ENCODE measurements at places on chromosomes 6 and 20.

- H3K36me3 ChIP-seq, result no peaks in the 10 kb centered on the region
- H3K4me3 ChIP-seq, result no peak overlapping the region
- H3K27ac ChIP-seq, result no peak overlapping the region
- H3K4me1 ChIP-seq, result peaks cover 16% of the 10 kb centered on the region
Measured at GRCh38 chr20:62554898-62555641, 79.3 kb upstream of the GATA5 start.

DNA sequence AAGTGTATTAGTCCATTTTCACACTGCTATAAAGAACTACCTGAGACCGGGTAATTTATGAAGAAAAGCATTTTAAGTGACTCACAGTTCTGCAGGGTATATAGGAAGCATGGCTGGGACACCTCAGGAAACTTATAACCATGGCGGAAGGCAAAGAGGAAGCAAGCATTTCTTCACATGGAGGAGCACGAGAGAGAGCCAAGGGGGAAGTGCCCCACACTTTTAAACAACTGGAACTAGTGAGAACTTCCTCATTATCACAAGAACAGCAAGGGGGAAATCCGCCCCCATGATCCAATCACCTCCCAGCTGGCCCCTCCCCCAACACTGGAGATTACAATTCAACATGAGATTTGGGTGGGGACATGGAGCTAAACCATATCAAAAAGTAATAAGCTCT is 28.3 kb upstream of the B3GAT2 start:
- no peaks in the 10 kb centered on the region for H3K4me1 ChIP-seq
- H3K4me3 ChIP-seq, result no peak overlapping the region
- no peak for DNase-seq
- H3K27me3 ChIP-seq, result no peaks in the 10 kb centered on the region
- no peak overlapping the region for H3K27ac ChIP-seq
- H3K36me3 ChIP-seq, result no peaks in the 10 kb centered on the region

DNA sequence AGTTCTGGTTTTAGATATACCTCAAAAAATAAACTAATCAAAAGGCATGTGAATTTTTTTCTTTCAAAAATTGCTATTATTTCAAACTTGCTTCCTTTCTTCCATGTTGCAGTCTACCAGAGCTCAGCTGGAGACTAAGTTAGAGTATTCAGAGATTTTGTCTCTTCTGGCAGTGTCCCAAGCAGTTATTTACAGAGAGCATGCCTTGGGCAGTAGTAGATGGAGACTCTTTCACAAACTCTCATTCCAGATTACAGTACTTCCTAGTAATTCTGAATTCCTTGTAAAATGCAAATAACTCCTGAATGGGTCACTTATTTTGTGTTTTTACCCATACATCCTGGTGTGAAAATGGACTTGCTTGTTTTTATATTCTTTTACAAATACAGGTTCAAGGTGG is 703.4 kb downstream of the EPHA7 start:
- no peaks in the 10 kb centered on the region for H3K4me1 ChIP-seq
- no peaks in the 10 kb centered on the region for H3K27me3 ChIP-seq
- no peak overlapping the region for H3K4me3 ChIP-seq
- no peak overlapping the region for H3K27ac ChIP-seq
- H3K36me3 ChIP-seq, result no peaks in the 10 kb centered on the region

DNA sequence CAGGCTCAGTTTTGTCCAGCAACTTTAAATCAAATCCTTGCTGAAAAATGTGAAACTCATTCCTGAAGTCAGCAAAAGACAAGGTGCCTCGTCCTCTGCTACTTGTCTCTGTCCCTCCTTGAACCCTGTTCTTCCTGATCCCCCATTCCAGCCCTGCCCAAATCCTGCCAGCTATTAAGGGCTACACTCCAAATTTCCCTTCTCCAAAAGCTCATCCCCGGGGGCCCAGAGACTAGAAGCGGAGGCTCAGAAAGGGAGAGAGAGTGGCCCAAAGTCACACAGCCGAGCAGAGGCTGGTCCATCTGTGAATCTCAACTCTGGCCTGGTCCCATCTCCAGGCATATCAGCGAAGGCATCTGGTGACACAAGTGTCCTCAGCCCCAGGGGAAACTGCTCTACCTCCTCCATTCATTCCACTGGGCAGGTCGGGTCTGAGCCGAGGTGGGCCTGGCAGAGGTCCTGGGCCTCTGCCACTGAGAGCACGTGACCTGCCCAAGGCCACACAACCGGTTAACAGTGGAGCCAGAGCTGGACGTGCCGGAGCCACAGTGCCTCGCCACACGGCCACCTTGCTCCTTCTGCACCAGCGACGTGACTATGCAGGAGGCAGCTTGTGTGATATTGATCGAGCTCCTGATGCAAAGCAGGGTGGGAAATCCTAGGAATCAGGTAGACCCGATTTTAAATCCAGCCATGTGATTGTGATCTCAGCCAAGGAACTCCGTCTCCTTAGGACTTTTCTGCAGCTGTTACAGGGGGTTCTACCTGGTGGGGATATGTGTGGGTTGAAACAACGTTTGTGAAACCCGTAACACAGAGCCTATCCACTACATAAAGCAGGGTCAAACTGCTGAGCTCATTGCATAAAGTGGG is 28.6 kb downstream of the NOL4L start:
- H3K4me1 ChIP-seq, result no peaks in the 10 kb centered on the region
- no peak for DNase-seq
- H3K4me3 ChIP-seq, result no peak overlapping the region

GRCh38 chr20:62412194-62413024 is 5.3 kb upstream of the CABLES2 start:
- no peak overlapping the region for H3K4me3 ChIP-seq
- H3K36me3 ChIP-seq, result no peaks in the 10 kb centered on the region
- H3K27me3 ChIP-seq, result no peaks in the 10 kb centered on the region
- DNase-seq, result no peak

DNA sequence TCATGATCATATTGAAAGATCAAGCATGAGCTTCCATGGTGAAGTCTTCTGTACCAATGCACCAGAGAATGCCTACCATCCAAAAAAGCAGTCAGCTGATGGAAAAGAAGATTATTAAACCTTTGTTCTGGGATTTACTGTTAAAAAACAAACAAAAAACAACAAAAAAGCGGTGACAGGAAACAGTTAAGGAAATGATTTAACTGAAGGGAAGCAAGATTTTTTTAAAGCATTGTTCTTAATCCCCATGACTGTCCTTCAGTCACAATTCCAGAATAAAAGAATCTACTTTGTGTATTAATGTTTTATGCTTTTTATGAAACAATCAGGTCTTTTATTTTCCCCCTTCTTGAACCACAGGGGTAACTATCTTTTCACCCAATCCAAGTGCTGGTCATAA is 23.9 kb downstream of the FAM162B start:
- no peaks in the 10 kb centered on the region for H3K27me3 ChIP-seq
- H3K27ac ChIP-seq, result no peak overlapping the region
- no peaks in the 10 kb centered on the region for H3K36me3 ChIP-seq
- no peak overlapping the region for H3K4me3 ChIP-seq
- H3K4me1 ChIP-seq, result no peaks in the 10 kb centered on the region
- no peak for DNase-seq

- H3K27me3 ChIP-seq, result no peaks in the 10 kb centered on the region
- H3K4me1 ChIP-seq, result peaks cover 17% of the 10 kb centered on the region
- no peak overlapping the region for H3K4me3 ChIP-seq
- no peak for DNase-seq
Measured at GRCh38 chr6:14452567-14453527, 335.3 kb downstream of the CD83 start.

DNA sequence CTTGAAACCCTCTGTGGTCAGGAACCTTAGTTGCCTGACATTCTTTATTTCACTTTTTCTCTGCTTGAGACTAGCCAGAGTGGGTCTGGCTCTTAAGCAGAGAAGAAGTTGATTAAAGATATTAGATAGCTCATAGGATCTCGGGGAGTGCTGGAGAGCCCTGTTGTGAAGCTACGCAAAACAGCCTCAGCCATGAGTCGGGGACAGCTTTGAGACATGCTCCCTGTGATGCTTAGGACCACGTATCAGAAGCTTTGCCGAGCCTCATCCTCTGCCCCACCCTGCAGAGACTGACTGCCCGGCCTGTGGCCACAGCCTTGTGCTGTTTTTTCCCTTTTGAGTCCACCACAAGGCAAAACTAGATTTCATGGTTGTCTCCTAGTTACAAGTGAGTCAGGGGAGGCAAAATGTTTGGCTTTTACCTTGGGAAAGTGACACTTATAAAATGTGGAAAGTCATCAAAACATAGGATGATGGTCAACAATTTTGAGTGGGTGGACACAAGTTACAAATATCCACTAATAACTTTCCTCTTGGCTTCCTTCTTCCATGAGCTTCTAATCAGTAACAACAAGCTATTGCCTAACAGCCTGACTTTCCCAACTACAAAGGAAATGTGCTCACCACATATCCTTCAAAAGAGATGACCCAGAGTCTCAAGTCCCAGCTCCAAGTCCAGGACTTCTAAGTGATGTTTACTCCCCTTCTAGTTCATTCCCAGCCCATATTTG is 108.4 kb downstream of the JAG1 start:
- no peaks in the 10 kb centered on the region for H3K36me3 ChIP-seq
- H3K27ac ChIP-seq, result peak overlapping the region; percentile 35
- no peaks in the 10 kb centered on the region for H3K4me1 ChIP-seq
- no peak overlapping the region for H3K4me3 ChIP-seq
- H3K27me3 ChIP-seq, result no peaks in the 10 kb centered on the region

- no peak overlapping the region for H3K27ac ChIP-seq
- DNase-seq, result no peak
- H3K36me3 ChIP-seq, result no peaks in the 10 kb centered on the region
- no peak overlapping the region for H3K4me3 ChIP-seq
- H3K27me3 ChIP-seq, result peaks cover 4% of the 10 kb centered on the region
Measured at GRCh38 chr20:61933481-61933950, 132.2 kb downstream of the TAF4 start.

DNA sequence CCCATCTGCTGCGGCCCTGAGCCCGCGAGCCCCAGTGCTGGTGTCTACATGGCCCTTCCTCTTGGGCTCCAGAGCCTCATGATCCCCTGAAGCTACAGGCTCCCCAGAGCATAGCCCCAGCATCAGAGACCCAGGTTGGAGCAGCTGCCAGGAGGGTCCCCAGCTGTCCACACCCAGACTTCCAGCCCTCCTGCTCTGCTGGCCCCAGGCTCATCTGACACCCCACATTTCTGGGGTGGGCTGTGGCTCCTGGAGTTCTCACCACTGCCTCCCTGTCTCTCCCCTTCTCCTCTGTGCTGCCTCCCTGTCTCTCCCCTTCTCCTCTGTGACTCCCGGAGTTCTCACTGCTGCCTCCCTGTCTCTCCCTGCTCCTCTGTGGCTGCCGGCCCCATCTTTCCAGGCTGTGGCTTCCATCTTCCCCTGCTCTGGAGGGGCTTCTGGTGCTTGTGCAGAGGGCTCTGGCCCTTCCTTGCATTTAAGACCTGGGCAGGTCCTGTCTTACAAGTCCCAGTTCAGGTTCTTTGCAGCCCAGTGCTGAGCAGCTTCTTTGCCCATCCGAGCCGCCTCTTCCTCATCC is 108.1 kb downstream of the ERMARD start:
- no peak overlapping the region for H3K4me3 ChIP-seq
- no peak for DNase-seq
- H3K27me3 ChIP-seq, result no peaks in the 10 kb centered on the region
- H3K27ac ChIP-seq, result no peak overlapping the region
- H3K36me3 ChIP-seq, result no peaks in the 10 kb centered on the region

DNA sequence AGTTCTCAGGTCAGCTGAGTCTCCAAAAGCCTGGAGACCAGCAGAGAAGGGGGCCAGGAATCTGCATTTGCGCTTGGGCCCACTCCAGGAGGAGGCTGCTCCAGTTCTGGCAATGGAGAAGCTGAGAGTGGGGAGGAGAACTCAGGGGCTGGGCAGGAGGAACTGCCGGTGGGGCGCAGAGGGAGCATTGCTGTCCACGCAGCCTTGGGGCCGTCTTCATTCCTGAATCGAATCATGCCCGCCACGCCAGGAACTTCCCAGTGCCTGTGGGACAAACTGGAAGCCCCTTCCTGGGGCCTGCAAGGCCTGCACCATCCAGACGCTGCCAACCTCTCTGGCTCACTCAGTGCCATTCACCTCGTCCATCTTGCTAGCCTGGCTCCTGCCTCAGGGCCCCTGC is 16.9 kb downstream of the RAB44 start:
- no peak overlapping the region for H3K27ac ChIP-seq
- H3K4me1 ChIP-seq, result no peaks in the 10 kb centered on the region
- no peaks in the 10 kb centered on the region for H3K36me3 ChIP-seq
- no peaks in the 10 kb centered on the region for H3K27me3 ChIP-seq

GRCh38 chr6:133632206-133632605 is 256.7 kb upstream of the TCF21 start:
- H3K4me1 ChIP-seq, result no peaks in the 10 kb centered on the region
- H3K27ac ChIP-seq, result no peak overlapping the region
- no peak overlapping the region for H3K4me3 ChIP-seq
- no peaks in the 10 kb centered on the region for H3K27me3 ChIP-seq
- no peaks in the 10 kb centered on the region for H3K36me3 ChIP-seq
- no peak for DNase-seq

- no peak overlapping the region for H3K4me3 ChIP-seq
- no peak overlapping the region for H3K27ac ChIP-seq
- H3K4me1 ChIP-seq, result no peaks in the 10 kb centered on the region
- DNase-seq, result no peak
Measured at GRCh38 chr6:95660544-95660943, 83.2 kb downstream of the MANEA start.

GRCh38 chr6:144063246-144063743 is 32.1 kb downstream of the SF3B5 start:
- peak overlapping the region; percentile 89 for H3K27ac ChIP-seq
- H3K36me3 ChIP-seq, result no peaks in the 10 kb centered on the region
- peak overlapping the region; percentile 85 for H3K4me3 ChIP-seq
- DNase-seq, result no peak

GRCh38 chr6:113871975-113872374 is 14.8 kb downstream of the MARCKS start:
- no peak overlapping the region for H3K4me3 ChIP-seq
- H3K4me1 ChIP-seq, result no peaks in the 10 kb centered on the region
- DNase-seq, result no peak
- no peaks in the 10 kb centered on the region for H3K27me3 ChIP-seq

DNA sequence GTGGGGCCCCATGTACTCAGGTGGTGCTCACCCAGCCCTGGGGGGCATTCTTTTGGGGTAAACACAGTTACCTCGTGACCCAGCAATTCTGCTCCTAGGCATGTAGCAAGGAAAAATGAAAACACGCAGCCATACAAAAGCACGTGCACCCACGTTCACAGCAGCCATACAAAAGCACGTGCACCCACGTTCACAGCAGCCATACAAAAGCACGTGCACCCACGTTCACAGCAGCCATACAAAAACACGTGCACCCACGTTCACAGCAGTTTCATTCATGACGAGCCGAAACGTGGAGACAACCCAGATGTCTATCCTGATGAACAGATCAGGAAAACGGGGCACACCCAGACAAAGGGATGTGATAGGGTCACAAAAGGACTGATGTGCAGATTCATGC is 57.1 kb downstream of the YTHDF1 start:
- no peaks in the 10 kb centered on the region for H3K4me1 ChIP-seq
- H3K36me3 ChIP-seq, result no peaks in the 10 kb centered on the region
- H3K4me3 ChIP-seq, result no peak overlapping the region
- H3K27me3 ChIP-seq, result peaks cover 95% of the 10 kb centered on the region
- no peak for DNase-seq

DNA sequence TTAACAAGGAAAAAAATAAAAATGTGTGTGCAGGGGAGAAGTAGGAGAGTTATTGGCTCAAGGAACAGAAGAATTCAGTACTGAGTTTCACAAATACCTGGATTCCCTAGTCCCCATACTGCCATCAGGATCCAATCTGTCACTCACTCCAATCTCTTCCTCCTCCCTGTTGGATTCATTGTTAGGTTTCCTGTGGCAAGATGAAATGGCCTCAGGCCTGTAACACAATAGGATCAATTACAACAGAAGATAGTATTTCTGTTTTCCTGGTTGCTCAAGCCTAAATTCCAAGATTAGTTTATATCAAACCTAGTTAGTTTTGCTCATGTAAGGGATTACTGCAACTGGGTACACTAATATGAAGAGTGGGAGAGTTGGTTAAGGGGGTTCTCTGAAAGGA is 24.4 kb downstream of the HCRTR2 start:
- H3K27me3 ChIP-seq, result no peaks in the 10 kb centered on the region
- no peaks in the 10 kb centered on the region for H3K36me3 ChIP-seq
- DNase-seq, result no peak
- no peaks in the 10 kb centered on the region for H3K4me1 ChIP-seq
- no peak overlapping the region for H3K4me3 ChIP-seq
- no peak overlapping the region for H3K27ac ChIP-seq

Data from stomach (tissue), 19 donors.